ENCODE measurements at places on chromosomes 7 and 10.

GRCh38 chr10:77587416-77587790, 50.2 kb downstream of the KCNMA1 start:
- DNase-seq, result no peak

- DNase-seq, result no peak
These were observed 594 bp downstream of the CNNM1 start for GRCh38 chr10:99329554-99330346.

DNA sequence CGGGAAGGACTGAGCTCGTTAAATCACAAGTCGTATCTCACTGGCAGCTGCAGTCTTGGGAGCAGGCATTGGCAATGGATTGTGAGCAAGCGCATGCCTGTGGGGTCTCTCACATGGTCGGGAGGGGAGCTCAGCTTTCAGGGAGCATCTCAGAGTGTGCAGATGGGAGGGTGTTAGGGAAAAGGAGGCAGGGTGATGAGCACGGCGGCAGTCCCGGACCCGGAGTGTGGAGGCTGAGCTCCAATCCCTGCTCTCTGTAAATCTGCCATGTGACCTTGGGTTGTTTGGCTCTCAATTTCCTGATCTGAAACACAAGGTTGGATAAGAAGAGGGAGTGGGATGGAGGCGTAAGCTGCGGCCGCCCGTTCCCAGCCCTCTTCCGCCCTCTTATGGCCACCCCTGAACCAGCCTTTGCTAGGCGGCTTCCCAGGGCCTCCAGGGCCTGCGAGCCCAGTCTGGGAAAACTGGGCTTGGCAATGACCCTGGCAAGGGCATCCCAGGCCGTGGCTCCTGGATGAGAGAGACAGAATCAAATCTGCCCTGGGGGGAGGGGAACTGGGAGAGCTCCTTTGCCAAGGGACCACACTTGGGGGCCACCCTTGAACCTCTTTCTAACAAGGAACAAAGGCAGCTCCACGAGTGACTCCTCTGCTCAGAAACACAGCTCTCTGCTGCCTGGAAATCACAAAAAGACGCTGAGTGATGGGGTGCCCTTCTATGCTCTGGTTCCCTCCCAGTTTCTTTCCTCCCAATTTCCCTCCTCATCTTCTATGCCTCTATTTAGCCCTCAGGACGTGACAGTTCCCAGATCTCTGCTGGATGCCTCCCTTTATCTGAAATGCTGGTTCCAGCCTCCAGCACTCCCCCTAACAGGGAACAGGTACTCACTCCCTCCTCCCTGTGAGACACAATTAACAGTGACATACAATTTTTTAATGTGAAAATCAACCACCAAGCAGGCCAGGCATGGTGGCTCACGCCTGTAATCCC, 41.7 kb upstream of the LOXL4 start:
- DNase-seq, result peak; percentile 16

GRCh38 chr7:42471573-42472174, 234.7 kb upstream of the GLI3 start:
- DNase-seq, result no peak

DNA sequence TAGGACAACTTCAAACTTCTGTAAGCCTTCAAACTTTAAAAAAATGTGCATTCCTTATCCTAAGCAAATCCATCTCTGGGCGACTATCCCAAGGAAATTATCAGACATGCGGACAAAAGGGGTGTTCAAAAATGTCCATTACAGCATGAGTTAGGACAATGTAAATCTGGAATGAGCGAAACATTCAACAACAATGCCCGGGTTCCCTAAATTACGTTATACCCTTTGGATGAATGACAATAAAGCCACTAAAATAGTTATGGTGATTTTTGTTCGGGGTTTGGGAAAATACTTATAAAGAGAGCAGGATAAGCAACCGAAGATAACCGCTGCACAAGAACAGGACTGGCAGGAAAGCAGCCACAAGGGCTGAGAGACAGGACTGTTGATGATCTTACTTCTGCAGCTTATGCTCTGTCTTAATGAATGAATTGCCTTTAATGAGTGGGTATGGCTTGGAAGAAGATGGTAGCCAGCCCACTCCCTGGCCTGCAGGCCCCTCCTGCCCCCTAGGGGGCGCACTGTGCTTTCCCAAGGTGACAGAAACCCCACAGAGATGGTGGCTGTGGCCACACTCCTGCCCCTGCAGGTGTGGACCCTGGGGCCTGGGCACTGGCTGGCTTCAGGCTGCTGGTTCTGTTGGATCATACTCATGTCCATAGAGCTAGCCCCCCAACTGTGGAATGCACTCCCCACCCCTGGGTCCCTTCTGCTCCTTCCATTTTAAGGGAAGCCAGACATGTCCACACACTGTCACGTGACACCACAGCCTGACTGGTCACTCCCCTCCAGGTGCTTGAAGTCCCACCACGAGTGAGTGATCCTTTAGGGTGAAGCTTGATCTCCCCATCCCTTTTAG, 45.0 kb downstream of the ZCCHC24 start:
- DNase-seq, result no peak

DNA sequence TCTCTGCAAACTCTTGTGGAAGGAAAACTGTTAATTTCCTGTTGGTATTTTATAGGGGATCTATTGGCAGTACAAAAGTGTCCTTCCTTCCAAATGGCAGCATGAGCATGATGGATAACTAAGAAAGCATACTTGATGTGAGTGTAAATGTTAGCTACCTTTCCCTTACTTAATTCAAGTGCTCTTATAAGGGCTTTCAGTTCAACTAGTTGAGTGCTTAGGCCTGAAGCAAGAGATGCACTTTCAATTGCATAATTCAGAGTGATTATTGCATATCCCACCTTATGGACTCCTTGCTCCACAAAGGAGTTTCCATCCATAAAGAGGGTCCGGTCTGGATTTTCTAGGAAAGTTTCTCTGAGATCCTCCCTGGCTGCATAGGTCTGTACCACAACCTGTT, 56.3 kb upstream of the CYP2C8 start:
- no peak for DNase-seq

GRCh38 chr10:43029043-43029442, 47.8 kb upstream of the RET start:
- DNase-seq, result no peak

GRCh38 chr7:149598721-149599308, 101.2 kb upstream of the ZNF746 start:
- DNase-seq, result no peak

DNA sequence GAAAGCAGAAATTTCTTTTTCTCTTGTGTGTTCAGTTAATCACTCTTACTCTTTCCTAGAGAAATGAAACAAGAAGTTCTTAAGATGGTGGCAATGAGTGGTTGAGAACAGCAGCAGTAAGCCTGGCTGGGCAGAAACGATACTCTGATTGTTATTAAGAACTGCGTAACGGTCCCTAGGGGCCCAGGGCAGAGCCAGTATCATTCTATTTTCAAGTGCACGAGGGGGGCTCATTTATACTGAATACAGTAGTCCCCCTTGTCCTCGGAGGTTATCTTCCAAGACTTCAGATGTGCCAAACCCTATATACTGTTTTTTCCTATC, 64.9 kb downstream of the EEPD1 start:
- DNase-seq, result no peak

DNA sequence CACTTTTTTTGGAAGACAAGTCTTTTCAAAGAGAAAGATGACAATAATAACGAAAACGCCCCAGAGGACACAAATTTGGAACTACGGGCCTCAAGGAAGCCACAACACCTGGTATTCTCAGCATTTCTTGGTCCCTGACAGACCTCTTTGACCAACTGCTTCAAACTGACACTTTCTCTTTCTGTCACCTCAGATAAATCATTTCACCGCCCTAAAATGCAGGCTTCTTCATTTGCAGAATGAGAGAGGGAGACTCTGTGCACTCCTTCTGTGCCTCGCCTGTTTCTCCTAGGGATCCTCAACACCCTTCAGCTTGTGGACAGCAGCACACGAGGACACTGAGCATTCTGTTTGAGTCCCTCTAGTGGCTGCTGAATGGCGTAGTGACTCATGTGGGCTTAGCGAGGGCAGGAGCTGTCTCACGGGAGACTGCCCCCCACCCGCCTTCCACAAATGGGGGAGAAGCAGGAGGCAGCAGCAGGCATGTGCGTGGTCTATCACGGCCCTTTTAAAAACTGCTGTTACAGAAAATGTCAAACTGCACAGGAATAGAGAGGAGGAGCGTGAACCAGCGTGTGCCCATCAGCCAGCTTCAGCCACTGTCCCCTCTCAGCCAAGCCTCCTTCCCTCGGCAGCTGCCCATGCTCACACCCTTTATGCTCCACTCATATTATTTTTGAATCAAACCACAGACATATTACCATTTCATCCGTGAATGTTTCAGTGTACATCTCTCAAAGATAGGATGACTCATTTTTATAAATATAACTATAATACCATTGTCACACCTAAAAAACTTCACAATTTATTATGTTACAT, 41.4 kb downstream of the GSDME start:
- DNase-seq, result no peak

- peak; percentile 87 for DNase-seq
These were observed 17.1 kb downstream of the ARHGAP21 start for GRCh38 chr10:24706479-24707118.

DNA sequence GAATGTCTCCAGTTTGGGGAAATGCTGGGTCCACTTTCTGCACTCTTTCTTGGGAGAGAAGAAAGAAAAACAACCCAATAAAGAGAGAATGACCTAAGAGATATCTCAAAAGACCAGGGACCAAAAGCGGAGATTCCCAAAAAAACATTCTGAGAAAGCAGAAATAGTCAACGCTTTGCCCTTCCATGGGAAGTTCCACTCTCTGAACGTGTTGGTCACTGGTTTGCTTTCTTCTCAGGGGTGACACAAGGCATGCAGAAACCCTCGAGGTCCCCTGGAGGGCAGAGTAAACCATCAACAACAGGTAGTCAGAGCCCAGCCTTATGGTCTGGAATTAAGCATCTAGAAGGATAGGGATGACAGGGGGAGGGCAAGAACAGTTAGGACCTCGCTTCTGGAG, 26.2 kb upstream of the AOAH start:
- DNase-seq, result no peak

DNA sequence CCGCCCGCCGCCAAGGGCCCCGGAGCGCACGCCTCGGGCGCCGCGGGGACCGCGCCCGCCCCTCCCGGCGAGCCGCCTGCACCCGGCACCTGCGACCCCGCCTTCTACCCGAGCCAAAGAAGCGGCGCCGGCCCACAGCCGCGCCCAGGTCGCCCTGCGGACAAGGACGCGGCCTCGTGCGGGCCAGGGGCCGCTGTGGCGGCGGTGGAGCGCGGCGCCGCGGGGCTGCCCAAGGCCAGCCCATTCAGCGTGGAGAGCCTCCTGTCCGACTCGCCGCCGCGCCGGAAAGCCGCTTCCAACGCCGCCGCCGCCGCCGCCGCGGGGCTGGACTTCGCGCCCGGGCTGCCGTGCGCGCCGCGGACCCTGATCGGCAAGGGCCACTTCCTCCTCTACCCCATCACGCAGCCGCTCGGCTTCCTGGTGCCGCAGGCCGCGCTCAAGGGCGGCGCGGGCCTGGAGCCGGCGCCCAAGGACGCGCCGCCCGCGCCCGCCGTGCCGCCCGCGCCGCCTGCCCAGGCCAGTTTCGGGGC, 3.5 kb downstream of the UNCX start:
- no peak for DNase-seq

DNA sequence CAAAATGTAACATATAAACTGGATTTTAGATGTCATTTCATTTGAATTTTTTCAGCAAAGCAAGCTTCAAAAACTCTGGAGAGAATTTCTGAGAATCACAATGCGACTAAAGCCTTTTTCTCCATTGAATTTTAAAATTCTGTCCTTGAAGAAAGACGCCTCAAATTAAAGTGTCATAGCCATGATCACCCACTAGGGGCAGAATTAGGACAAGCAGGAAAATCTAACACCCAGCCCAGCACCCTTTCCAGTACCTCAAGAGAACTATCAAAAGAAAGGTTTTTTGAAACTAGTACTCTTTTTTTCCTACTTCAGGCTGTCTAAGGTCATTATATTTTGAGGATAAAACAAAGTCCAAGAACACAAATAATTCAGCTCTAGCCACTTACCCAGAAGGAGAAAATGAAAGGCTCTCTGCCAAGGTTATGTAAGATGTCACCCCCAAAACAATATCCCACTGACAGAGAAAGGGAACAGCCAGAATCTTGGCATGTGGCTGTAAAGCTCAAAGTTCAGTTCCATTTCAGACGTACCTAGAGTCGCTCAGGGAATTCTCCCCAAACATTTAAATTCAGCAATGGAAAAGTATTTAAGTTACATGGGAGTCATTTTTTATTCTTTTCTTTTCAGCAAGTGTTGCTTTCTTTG, 299.4 kb downstream of the SNX13 start:
- DNase-seq, result no peak

GRCh38 chr7:68865351-68866199, 732.7 kb upstream of the AUTS2 start:
- DNase-seq, result peak; percentile 7

DNA sequence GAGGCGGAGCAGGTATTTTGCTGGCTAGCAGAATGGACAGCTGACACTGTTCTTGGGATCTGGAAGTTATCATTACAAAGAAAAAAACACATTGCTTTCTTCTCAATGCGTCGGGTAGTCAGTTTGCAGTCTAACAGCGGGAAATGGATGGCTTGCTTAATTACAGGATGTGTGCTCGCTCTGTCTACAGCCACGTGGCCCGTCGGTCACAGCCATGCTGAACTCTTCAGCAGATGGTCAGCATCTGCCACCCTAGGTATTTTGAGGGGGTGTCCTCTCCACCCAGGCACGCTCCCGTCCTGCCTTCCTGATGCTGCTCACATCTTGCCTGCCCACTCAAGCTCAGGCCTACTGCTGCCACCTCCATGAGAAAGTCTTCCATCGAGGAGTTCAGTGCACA, 20.4 kb upstream of the INMT start:
- DNase-seq, result no peak

DNA sequence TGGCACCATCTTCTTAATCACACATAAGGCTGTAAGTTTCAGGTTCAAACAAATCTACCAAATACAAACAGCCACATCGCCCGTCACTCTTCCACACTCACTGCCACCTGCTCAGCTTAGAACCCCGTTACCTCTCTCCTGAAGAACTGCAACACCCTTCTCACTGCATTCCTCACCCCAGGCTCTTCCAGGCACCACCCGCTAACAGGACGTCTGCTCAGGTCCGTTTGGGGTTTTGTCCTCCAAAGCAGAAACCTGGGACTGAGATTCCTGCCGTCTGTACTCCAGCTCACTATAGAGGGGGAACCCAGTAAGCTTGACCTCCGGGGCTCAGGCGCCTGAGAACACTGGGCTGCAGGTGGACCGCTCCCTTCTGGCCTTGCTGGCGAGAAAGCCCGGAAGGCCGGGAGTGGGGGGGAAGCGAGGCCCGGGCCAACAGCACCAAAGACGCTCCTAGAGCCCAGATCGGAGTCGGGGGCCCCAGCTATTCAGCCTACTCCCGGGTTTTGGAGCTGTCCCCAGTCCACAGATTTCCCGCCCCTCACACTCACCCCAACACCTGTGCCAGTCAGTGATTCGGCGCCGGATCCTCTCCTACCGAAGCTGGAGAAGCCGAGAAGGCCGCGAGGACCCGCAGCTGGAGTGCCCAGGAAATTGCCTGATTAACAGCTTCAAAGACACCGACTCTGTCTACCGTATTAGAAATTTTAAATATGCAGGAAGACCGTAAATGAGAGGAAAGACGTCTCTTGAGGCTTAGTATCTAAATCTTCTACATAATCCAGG, at the start of gene AP3M1:
TSS of gene AP3M1 (minus strand) at position 625 of the 786 bp plus-strand sequence. CDS start 12,449 bp downstream, outside the sequence.
- DNase-seq, result no peak

GRCh38 chr7:469563-469961, 50.1 kb downstream of the PDGFA start:
- DNase-seq, result no peak

Measured in AG04449 (cell line).